Stimulated activated CD8-positive, alpha-beta memory T cell treated with anti-CD3 and anti-CD28 coated beads, Interleukin-2, amount 100 ng/mL, for 1 hour (primary cell): ENCODE measurements at places on chromosomes 4 and X.

DNA sequence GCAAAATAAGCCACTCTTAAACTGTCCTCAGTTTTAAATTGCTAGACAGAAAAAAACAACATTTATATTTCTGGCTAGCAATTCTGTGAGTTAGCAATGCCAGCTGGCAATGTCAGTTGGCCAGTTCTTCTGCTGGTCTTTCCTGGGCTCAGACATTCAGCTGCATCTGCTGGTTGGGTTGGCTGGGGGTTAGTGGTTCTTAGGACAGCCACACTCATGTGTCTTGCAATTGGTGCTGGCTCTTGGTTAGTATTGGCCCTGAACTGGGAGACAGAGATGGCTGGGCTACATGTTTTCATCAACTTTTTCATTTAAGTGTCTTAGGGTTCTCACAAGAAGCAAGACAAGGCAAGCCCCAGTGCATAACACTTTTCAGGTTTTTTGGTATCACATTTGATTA, 48.0 kb upstream of the PDLIM5 start:
- DNase-seq: no peak

GRCh38 chrX:1519022-1519497, 17.9 kb downstream of the P2RY8 start:
- no peak for DNase-seq

DNA sequence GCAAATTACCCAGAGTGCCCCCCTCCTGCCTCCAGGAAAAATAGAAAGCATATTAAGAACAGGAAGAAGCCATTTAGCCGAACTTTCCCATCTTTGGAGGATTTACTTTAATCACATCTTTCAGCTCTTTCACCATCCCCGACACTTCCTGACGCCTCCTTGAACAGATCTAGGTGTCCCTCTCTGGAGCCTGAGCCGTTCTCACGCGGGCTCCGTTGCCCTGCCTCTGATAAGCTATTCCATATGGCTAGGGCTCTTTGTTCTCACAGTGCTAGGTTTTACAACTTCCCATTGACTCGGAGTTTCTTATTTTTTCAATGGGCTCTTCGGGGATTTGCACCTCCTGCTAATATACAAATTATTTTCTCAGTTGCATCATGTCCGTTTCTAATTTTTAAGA, 82.1 kb upstream of the GPC4 start:
- no peak for DNase-seq

DNA sequence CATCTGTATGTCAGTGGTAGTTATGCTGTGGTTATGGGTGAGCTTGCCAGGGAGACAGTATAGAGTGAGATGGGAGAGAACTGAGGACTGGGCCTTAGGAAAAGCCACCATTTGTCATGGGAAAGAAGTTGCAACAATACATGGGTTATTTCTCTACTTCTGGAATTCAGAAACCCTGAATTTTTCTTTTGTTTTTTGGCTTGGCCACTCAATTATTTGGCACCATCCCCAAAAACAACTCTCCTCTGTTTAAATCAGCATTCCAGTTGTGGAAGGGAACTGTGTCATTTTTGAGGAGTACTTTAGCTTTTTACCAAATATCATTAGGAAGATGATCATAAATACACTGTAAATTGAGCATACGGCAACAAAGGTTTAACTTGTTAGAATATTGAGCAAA, 41.1 kb upstream of the ACSL4 start:
- no peak for DNase-seq

GRCh38 chrX:41351923-41352322, 18.0 kb downstream of the DDX3X start:
- no peak for DNase-seq

GRCh38 chrX:107894038-107894437, 68.4 kb downstream of the MID2 start:
- no peak for DNase-seq

DNA sequence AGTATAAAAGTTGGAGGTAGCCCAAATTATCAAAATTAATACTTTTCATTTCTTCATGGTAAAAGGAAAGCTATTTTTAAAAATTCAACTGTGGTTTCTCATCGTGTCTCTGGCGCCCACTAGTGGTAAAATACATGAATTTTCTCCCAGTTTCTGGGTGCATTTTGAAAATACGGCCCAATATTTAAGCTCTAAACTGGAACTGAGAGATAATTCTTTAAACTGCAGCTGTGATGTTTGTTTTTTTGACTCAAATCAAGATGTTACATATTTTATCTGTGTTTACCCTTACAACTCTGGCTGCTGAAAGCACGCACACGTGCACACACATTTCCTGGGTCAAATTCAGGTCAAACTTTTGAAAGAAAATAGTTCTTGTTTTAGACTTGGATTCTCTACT, 123.9 kb upstream of the ACSL4 start:
- DNase-seq: no peak

DNA sequence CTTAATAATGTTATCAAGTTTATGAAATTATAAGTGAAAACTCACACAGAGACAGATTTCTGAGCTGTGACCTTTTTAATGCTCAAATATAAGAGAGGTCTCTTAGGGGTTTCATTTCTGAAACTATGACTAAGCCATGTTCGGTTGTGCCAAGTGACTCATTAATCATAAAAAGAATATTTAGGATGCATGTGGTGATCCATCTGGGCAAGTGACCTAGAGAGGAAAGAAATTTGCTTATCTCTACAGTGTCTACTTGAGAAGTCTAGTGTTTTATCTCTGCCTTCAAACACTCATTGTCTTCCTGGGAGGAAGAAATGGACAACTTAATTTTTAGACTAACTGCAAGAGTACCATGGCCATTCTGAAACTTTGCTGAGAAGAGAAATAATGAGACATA, 545.3 kb upstream of the GRID2 start:
- no peak for DNase-seq

- no peak for DNase-seq
Measured at GRCh38 chr4:152431291-152431690, 104.6 kb downstream of the FBXW7 start.

- no peak for DNase-seq
Measured at GRCh38 chr4:76760193-76760592, 137.8 kb downstream of the SOWAHB start.
